Left lung (tissue), 14 donors: ENCODE measurements at places on chromosomes 6 and 20. TPM values are rescaled to one million over a fixed set of nuclear protein-coding genes. Genes with fewer than 3 reads are reported as not detected.

TSPO2 gene
- total RNA-seq, result not detected

RAD21L1 gene
- not detected for total RNA-seq

TTI1 gene
- 16.9 TPM for total RNA-seq

DNA sequence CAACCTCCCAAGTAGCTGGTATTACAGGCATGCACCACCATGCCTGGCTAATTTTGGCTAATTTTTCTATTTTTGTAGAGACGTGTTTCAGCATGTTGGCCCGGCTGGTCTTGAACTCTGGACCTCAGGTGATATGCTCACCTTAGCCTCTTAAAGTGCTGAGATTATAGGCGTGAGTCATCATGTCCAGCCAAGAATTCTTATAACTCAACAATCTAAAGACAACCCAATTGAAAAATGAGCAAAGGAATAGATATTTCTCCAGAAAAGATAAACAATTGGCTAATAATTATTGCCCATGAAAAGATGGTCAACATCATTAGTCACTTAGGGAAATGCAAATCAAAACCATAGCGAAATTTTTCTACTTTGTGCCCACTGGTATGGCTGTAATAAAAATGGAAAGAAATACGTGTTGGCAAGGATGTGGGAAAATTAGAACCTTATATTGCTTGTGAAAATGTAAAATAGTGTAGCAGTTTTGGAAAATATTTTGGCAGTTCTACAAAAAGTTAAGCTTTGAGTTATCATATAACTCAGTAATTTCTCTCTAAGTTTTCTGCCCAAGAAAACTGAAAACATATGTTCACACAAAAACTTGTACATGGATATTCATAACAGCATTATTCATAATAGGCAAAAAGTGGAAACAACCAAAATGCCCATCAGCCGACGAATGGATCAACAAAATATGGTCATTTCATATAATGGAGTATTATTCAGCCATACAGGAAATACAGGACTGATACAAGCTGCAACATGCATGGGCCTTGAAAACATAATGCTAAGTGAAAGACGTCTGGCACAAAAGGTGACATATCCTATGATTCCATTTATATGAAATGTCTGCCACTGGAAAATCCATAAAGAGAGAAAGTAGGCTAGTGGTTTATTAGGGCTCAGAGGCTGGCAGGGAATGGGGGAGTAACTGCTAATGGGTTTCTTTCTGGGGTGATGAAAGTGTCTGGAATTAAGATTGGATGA is 87.8 kb downstream of the UTRN start:
- DNase-seq, result no peak

DNA sequence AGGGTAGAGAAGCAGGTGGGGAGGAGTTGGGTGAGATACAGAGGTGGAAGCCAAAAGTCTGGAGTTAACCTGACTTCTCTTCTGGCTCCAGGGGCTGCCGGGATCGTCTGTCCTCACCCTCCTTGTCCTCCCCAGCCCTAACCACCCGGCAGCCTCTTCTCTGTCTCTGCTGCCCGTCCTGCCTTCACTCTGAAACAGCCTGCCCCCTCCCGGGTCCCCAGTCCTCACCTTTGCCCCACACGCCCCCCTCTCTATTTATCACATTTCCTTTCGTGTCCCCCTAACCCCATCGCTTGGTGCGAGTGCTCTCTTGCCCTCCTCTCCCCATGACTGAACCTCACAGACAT is 5.7 kb downstream of the RING1 start:
- DNase-seq, result no peak

- no peak for DNase-seq
These were observed 21.9 kb downstream of the TBXT start for GRCh38 chr6:166145751-166146150.

DNA sequence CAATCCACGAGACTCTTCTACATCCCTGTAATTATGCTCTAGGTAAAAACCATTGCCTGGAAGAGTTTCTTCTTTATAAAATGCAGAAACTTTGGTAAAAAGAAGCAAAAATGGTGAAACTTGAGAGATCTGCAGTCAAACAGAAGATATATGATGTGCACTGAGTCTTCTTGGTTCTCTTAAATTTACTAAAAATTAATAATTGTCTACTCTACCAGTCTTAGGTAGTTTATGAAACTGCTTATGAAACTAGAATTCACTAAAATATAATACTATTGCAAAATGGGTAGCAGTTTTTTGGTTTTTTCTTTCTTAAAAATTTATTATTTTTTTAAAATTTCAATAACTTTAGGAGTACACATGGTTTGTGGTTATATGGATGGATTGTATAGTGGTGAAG is 519.1 kb upstream of the SOX4 start:
- no peak for DNase-seq

DNA sequence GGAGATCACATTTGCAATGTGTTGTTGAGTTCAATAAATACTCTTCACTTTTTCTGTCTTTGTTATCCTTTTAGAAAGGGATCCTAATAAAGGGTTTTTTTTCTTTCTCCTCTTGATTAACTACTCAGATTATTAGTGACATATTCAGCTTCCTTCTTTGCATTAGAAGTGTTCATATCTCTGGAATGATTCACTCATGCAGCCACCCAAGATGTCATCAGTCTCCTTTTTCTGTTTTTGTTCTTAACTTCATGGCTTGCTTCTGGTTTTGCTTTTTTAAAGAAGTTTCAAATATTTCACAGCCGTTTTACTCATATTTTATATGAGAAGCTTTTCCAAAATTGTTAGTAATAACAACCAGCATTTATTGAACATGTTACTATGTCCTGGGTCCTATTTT is 187.6 kb downstream of the TMEM242 start:
- no peak for DNase-seq

DNA sequence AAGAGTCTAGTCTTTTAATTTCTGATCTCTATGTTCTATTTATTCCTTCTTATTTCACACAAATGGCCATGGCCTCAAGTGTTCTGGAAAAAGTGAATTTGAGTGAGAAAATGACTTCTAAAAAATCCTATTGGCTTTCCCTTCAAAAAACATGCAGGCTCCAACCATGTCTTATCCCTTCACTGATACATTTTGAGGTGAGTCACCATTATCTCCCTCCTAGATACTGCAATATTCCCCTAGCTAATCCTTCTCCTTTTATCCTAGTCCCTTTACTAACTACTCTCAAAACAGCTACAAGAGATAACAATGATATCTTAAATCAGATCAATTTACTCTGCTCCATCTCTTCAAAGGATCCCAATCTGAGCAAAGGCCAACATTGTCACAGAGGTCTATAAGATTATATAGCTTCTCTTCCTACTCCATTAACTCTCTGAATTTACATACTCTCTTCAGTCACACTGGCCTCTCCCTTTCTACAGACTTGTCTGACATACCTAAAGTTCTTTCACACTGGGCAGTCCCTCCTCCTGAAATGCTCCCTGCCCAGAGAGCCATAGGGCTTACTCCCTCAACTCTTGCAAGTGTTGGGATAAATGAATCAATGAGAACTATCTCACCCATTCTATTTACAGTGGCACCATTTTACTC is 129.2 kb downstream of the TENT5A start:
- no peak for DNase-seq

GRCh38 chr6:114747995-114748625 is 405.3 kb upstream of the HS3ST5 start:
- peak; percentile 51 for DNase-seq

DNA sequence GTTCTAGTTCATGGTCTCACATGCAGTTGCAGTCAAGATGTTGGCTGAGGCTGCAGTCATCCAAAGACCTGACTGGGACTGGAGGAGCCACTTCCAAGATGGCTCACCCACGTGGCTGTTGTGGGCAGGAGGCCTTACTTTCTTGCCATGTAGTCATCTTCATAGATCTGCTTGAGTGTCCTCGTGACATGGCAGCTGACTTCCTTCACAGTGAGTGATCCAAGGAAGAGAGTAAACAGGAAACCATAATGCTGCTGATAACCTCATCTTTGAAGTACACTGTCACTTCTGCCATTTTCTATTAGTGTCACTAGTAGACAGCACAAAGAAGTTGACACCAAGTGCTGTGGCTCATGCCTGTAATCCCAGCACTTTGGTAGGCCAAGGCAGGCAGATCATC is 40.1 kb upstream of the AKIRIN2 start:
- DNase-seq, result no peak

DNA sequence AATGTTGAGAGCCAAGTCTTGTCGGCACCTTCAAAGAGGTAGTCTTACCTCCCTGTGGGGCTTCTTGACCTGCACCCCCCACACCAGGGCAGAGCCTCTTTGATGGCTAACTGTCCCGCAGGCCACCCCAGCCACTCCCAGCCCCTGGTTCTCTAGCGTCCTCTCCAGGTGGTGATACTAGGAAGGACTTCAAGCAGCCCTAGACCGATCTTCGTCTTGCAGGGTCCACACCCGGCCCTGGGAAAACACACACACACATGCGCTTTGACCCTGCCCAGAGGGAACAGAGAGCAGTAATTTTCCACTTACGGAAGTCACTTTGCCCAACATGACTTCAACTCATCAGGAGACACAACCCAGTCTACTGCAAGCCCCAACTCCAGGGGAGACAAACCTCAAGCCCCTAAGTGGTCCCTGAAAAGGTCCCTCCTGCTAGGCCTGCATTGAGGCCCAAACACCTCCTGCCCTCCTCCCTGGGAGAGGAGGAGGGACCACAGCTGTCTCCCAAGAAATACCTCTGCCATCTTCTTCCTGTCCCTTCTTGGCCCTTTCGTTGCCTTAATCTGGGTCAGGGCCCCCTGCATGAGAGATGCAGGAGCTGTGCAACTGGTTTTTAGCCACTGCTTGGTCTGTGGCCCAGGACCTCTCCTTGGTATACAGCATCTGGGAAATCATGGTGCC is 2.9 kb upstream of the BPIFB1 start:
- no peak for DNase-seq
